Stimulated activated CD4-positive, alpha-beta T cell treated with anti-CD3 and anti-CD28 coated beads, Interleukin-2, amount 100 ng/mL, for 4 hours (primary cell): ENCODE measurements at places on chromosomes 5 and 9.

DNA sequence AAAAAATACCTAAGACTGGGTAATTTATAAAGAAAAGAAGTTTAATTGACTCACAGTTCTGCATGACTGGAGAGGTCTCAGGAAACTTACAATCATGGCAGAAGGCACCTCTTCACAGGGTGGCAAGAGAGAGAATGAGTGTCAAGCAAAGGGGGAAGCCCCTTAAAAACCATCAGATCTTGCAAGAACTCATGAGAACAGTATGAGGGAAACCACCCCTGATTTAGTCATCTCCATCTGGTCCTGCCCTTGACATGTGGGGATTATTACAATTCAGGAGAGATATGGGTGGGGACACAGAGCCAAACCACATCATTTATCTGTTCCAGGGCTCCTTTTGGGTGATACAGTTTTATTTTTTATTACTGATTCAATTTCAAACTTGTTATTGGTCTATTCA, 23.2 kb upstream of the ADAMTS16 start:
- no peak for DNase-seq

GRCh38 chr5:57442080-57442839, 40.4 kb downstream of the ACTBL2 start:
- no peak for DNase-seq

GRCh38 chr9:13446286-13446937, 166.9 kb upstream of the MPDZ start:
- no peak for DNase-seq

- no peak for DNase-seq
Observed at GRCh38 chr5:14187660-14188059, 44.5 kb downstream of the TRIO start.

- no peak for DNase-seq
Observed at GRCh38 chr9:133664173-133665050, 28.2 kb downstream of the DBH start.

DNA sequence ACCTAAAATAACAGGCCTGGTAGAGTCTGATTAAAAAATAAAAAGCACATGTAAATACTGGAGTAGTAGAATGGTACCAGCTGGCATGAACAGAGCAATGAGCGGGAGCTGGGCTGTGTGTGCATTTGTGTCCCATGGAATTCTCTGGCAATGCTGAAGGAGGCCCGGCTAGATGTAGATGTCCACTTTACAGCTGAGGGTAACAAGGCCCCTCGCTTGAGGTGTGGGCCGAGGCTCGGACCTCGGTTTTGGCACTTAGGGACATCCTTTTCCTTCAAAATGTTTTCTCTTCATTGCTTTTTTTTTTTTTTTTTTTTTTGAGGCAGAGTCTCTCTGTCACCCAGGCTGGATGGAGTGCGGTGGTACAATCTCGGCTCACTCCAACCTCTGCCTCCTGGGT, 1.5 kb upstream of the FGD3 start:
- DNase-seq = no peak

GRCh38 chr9:36191686-36192085, 965 bp downstream of the CLTA start:
- no peak for DNase-seq

DNA sequence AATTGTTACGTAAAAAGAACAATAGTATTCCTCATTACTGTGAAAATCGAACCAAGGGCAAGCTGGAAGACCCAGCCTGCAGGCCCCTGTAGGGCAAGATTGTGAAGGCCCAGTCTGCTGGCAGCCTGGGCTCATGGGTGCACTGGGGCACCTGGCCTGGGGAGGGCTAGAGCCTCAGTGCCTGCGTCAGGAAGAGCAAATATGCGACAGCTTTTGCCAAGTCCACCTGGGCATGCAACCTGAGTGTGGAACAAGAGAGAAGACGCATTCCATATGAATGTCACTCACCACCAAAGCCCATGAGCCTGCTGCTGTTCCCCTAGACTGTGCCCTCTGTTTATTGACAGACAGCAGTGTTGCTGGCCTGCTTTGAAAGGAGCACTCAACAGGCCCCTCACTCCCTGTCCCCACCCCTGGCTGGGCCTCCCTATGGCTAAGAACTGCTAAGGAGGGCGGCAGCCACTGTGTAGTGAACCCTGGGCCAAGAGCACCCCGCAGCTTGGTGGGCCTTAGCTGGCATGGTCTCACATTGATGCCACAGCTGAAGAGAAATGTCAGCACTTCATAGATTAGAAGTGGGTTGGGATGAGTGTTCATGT, 28.2 kb downstream of the PSD2 start:
- no peak for DNase-seq

GRCh38 chr9:80503671-80504281, 932.0 kb downstream of the TLE4 start:
- no peak for DNase-seq

DNA sequence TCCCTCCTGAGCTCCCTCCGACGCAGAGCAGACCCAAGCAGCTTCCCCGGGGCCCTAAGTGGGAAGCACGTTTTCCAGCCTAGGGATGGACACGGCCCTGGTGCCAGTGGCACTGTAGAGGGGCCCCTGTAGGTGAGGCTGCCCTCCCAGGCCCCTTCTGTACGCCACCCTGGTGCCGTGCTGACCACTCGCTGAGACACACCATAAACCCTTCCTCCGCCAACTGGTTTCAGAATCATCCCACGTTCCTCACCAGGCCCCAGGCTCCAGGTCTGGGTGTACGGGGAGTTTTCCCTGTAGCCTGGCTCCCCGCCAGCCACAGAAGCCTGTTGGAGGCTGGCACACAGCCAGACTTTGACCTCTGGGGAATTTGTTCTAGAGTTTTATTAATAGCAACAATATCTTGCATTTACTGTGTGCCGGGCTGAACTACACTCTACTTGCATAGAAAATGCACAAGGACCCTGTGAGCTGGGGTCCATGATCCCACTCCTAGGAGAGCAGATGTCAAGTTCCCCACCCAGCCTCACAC, 18.2 kb upstream of the WDR38 start:
- DNase-seq = no peak

GRCh38 chr5:93995126-93995621, 253.8 kb upstream of the POU5F2 start:
- no peak for DNase-seq

DNA sequence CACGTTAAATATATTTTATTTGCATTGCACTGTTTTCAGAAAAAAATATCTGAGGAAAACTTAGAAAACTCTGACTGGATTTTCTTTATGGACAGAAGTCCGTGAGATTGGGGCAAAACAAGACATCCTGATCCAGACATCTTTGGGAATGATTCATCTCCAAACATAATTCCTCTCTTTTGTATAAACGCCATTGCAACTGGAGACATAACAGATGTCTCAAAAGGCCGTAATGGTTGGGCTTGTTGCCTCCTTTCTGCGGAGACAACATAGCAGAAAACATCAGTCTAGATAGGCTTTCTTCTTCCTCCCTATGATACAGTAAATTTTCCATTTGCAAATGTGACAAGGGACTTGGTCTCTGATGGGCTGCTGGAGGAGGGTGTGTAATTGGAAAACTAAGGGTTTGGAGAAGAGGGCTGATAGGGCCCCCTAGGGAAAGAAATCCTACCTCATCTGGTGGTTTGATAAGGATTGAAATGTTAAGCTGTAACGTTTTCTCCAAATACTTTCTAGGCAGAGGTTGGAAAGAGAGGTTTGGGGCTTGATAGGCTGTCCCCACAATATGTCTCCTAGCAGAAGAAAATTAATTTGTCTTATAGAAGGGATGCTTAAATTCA, 631.5 kb upstream of the ST8SIA4 start:
- DNase-seq = no peak

GRCh38 chr9:136825295-136826187, 16.7 kb upstream of the AJM1 start:
- no peak for DNase-seq

DNA sequence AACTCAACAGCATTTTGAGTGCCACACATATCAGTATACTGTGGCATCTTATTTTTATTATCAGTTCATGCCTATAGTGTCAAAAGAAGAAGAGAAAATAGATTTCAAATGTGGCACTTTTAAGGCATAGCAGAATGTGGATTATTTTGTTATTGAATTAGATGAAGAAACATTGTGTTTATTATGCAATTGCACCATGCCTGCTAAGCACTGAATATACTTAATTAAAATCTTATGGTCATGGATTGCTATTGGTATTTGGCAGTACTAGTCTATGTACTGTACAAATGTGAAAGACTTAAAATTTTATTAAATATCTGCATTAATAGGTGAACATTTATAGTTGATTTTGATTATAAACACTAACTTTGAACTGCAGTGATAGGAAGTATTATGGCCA, 128.8 kb downstream of the FER start:
- no peak for DNase-seq

GRCh38 chr9:83188277-83188676, 125.3 kb upstream of the RASEF start:
- DNase-seq = no peak

DNA sequence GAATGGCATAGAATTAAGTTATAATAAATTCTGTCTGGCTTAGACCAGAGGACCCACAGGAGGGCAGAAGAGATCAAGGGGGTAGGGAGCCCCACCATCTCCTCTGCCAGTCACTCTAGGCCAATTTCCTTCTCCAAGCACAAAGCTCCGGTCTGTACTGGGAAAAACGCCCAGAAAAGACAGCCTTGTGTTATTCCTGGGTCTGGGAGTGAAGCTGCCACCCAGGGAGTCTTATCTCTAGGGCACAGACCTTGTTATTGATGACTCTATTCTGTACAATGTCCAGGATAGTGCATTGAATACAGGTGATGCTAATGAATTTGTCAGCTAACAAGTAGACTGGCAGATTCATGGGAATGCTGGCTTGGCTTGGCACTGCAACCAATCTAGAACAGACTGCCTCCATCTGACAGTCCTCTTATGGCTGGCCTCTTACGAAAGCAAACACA, 60.7 kb downstream of the MED27 start:
- DNase-seq = no peak

DNA sequence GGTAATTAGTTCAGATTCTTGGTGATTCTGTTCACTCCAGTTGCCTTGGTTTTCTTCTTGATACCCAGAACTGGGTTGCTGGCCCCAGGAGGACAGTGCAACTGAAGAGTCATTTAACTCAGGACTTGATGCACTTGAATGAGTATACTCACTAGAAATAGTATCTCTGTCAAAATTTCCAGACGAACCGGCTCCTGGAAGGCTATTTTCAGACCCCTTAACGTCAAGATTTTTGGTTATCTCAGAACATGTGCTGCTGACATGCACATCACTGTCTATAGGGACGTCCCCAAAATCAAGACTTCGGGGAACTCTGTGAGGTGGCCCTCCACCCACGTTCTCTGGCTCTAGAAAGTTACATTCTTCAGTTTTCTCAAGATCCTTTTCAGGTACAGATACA, 56.7 kb upstream of the PCA3 start:
- no peak for DNase-seq

- DNase-seq = no peak
Observed at GRCh38 chr9:83445703-83446265, 92.4 kb downstream of the FRMD3 start.

- DNase-seq = no peak
Observed at GRCh38 chr5:123089914-123090660, 1.0 kb downstream of the PRDM6 start.

DNA sequence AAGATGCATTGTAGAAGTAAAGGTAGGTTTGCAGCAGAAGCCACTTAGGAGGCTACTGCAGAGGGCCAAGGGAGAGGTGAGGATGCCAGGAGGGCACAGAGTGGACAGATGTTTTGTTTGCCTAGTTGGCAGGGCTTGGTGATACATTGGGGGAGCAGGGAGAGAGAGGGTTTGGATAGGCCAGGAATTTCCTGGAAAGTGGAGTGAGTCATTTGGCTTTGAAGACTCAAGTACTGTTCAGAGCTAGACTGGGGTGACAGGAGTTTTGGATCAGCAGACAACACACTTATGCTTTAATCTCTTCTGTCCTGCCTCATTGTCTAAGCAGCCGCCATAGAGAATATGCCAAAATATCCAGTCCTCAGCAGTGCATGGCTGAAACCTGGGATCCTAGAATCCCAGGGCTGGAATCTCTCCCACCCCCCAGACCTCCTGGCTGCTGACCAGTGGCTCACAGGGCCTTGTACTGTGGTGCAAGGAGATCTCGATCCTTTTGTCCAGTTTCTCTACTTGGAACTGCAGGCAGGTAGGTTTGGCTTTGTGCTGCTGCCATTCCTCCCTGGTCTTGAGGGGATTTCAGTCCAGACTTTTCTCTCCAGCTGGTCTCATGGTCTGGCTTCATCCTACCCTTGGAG, 11.0 kb downstream of the TMEM268 start:
- DNase-seq = no peak

GRCh38 chr9:26801772-26802171, 90.8 kb downstream of the CAAP1 start:
- DNase-seq = no peak

- DNase-seq = no peak
Observed at GRCh38 chr5:74201334-74202081, 439.0 kb downstream of the ENC1 start.

GRCh38 chr9:95286151-95286550, 31.4 kb downstream of the FANCC start:
- no peak for DNase-seq

DNA sequence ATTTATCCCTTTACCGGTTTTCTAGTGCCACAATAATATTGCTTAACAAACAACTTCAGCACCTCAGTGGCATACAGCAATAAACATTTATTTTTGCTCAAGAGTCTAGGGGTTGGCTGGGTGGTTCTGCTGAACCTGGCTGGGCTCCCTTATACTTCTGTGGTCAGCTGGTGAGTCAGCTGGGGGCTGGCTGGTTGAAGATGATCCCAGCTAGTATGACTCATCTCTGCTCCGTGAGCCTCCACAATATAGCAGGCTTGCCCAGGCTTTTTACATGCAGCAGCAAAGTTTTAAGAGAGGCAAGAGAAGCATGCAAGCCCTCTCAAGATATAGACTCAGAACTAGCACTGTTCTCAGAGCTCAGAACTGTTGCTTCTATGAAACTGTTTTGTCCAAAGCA, 523.5 kb upstream of the CLINT1 start:
- no peak for DNase-seq

DNA sequence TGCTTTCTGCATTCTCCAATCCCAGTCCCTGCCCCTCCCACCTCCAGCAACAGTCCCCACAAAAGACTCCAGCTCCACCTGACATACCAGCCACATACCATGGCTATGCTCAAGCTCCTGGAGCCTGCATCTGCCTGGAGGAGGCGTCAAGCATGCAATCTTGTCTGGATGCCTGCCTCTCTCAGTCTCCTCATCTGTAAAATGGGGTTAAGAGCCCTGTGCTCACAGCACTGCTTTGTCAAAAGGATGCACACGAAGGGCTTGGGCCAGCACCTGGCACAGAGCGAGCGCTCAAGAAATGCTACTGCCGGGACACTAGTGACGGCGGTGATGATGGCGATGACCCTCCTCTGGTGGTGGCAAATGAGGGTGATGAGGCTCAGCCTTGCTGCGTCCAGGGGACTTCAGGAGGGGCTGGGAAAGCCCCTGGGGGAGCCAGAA, 202.9 kb upstream of the IER5L start:
- no peak for DNase-seq

DNA sequence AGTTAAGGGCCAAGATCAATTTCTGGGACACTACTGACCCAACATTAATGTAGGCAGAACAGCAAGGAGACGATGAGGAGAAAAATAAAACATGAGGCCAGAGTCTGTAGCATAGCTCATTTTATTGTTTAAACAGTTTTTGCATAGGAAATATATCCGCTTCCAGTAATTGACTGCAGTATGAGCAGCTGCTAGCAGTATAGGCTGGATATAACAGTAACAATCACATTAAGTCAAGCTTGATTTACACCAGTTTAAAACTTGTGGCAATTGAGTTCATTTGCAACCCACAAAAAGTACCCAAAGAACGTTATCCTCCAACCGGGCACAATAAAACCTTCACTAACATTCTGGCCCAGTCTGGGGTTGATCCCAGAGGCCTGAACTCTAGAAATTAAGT, 232.2 kb downstream of the NFIB start:
- DNase-seq = no peak
